ENCODE measurements at places on chromosomes 6 and 20. TPM values are rescaled to one million over a fixed set of nuclear protein-coding genes. Genes with fewer than 3 reads are reported as not detected.

DNA sequence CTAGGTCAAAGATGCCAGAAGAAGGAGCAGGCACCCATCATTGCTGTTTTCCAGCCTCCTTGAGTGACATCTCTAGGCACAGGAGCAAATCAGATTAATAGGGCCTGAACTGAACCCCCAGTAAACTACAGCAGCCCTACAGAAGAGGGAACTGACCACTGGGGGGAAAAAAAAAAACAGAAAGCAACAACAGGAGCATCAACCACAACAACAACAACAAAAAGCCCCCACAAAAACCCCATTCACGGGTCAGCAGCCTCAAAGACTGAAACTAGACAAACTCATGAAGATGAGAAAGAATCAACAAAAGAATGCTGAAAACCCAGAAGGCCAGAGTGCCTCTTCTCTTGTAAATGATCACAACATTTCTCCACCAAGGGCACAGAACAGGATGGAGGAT is 537.4 kb upstream of the BTBD3 start:
- no peak for DNase-seq

GRCh38 chr20:1934721-1935573 is 39.7 kb downstream of the SIRPA start:
- no peak for DNase-seq

- DNase-seq: no peak
Observed at GRCh38 chr20:5353624-5354496, 37.1 kb upstream of the PROKR2 start.

AKIRIN2 gene
- 71.0 TPM for total RNA-seq

PMEPA1 gene
- total RNA-seq: 4.3 TPM

DNA sequence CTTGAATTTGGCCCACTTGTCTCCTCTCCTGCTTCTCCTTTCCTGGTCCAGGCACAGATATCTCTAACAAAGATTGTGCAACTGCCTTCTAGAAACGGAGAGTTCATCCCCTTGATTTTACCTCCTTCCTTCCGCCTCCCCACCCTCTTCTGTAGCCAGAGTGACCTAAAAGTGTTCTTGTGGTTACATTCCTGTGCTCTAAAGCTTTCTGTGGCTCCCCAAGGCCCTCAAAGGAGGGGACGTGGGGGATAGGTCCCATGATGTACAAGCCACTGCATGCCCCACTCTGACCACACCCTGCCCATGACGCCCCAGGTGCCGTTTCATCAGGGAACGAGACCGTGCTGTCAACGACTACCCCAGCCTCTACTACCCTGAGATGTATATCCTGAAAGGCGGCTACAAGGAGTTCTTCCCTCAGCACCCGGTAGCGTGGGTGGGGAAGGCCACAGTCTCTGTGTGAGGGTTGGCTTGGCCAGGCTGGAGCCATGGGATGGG is 8.2 kb downstream of the CDC25B start:
- no peak for DNase-seq

AIF1 gene
- 68.7 TPM for total RNA-seq

- DNase-seq: no peak
Observed at GRCh38 chr6:131015630-131016263, 47.3 kb downstream of the EPB41L2 start.

RAB32 gene
- 0.39 TPM for total RNA-seq

GRCh38 chr6:75012018-75012417 is 193.8 kb downstream of the COL12A1 start:
- no peak for DNase-seq

- DNase-seq: no peak
Observed at GRCh38 chr20:18019068-18019467, 38.6 kb downstream of the OVOL2 start.

ELOVL2 gene
- total RNA-seq: not detected

BPIFB4 gene
- total RNA-seq: not detected

DNA sequence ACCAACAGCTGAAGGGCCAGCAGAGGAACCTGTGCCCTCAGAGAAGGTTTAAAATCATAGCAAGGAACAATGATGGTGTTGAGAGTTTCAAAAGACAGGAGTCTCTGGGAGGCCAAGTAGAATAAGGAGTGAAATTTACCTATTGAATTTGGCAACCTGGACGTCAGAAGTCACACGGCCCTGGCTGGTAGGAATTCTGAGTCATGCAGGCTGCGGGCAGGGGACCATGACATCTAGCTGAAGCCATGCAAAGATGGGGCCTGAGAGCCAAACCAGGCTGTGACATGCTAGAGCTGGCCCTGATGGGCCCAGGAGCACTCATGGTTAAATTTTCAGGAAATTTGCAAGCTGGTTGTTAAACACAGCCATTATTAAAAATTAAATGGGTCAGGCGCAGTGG is 64.0 kb upstream of the SNX9 start:
- no peak for DNase-seq

- no peak for DNase-seq
Observed at GRCh38 chr6:65760285-65760684, 53.3 kb upstream of the EYS start.

TOX2 gene
- total RNA-seq: 17.5 TPM

GRCh38 chr6:101777646-101778045 is 384.1 kb downstream of the GRIK2 start:
- DNase-seq: no peak

DNA sequence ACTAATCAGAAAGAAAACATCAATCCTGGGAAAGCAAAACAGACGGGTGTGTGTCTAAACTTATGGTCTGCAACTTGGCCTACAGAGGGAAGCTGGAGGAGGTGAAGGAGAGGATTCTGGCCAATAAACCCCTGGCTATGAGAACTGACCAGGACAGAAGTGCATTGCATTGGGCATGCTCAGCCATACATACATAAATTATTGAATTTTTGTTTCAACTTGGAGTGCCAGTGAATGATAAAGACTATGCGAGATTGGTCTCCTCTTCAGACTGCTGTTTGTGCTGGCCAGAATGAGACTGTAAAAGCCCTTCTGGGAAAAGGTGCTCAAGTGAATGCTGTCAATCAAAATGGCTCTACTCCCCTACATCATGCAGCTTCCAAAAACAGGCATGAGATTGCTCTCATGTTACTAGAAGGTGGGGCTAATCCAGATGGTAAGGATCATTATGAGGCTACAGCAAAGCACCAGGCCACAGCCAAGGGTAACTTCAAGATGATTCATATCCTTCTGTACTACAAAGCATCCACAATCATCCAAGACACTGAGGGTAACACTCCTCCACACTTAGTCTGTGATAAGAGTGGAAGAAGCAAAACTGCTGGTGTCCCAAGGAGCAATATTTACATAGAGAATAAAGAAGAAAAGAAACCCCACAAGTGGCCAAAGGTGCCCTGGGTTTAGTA is 17.4 kb downstream of the ADNP start:
- peak; percentile 53 for DNase-seq

- no peak for DNase-seq
Observed at GRCh38 chr6:21987501-21987957, 309.3 kb downstream of the PRL start.

GRCh38 chr6:135869857-135870256 is 18.4 kb downstream of the PDE7B start:
- peak; percentile 8 for DNase-seq

MATN4 gene
- 5.1 TPM for total RNA-seq

TSHZ2 gene
- 56.7 TPM for total RNA-seq

DNA sequence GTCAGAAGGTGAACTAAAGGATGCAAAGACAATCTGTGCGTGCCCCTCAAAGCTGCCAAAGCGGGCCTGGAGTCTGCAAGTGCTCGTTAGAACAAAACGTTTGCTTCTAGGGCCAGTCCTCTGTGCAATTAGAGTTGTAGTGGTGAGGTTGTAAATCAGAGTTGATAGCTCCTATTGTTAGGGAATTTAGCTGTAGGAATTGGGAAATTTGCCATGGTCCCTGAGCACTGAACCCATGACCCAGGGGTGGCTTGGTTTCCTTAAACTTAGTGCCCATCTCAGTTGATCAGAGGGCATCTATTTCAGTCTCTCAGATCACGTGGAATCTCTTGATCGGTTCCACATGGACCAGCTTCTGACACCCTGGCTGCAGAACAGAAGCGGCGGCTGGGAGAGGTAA is 18.8 kb upstream of the RPS6KA2 start:
- DNase-seq: no peak

DNA sequence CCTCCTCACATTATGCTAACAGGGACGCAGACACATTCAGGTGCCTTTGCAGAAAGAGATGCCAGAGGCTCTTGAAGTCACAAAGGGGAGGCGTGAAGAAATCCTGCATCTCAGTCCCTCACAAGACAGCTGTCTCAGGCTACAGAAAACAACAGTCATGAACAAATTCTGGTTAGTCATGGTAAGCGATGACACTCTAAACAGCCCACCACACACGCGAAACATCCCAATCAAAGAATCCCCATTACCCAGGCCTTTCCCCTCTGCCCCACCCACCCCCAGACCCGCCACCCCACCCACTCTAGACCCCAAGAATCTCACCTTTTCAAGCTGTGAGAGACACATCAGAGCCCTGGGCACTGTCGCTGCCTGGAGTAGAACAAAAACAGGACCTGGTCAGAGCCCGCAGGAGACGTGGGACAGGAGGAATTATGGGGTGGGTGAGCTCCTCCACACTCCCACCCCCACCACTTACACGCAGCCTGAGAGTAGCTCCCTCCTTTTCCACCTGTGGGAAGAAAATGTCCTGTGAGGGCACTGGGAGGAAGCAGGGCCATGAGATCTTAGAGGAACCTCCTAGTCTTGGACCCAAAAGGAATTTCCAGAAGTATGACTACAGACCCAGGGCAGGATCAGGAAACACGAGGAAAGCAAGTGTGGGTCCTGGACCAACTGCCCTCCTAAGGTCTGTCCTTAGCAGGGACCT is 2.7 kb downstream of the HLA-B start:
- peak; percentile 16 for DNase-seq

ALDH8A1 gene
- total RNA-seq: 5.6 TPM

DNA sequence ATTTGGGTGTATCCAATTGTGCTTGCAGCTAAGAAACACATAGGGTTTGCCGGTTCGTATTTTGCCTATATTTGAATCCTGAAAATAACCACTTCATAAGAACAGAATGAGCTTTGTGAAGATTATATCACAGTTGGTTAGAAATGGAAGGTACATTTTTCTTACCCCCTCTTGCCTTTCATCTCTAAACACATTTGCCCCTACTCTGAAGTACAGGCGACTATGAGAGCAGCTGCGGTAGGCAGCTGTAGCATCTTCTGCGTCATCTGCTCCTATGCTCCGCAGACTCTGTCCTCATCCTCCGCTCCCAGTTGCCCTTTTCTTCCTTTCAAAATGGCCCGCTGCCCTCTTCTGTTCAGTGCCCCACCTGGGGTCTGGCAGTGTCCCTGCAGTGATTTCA is 47.6 kb upstream of the REV3L start:
- peak; percentile 11 for DNase-seq

GRCh38 chr20:46798430-46798829 is 89.0 kb downstream of the SLC2A10 start:
- no peak for DNase-seq

- DNase-seq: no peak
Observed at GRCh38 chr20:38357653-38358207, 11.4 kb downstream of the LBP start.

DNA sequence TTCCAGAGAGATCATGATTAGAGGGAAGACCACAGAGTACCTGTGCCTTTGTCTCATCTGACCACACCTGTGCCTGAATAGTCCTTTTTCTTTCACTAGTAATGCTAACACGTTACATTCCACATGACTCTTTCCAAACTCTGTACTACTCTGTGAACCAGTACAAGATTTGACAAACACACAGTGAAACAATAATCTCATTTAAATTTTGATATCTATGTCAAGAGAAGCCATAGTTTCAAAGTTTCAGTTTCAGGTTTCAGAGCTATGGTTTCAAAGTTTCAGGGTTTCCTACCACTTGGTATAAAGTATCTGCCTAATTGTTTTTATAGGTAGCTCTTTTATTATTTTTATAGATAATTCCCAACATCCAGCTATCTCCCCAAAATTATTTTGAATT is 62.0 kb upstream of the PHACTR2 start:
- no peak for DNase-seq

HLA-DQA1 gene
- 3.7 TPM for total RNA-seq
